Stimulated activated naive CD4-positive, alpha-beta T cell treated with Interleukin-2 at 50 U/mL for 16 hours (primary cell): ENCODE measurements at places on chromosomes 12 and 14.

GRCh38 chr14:58866391-58866790 lies 228.6 kb downstream of the DACT1 start:
- no peak for DNase-seq

DNA sequence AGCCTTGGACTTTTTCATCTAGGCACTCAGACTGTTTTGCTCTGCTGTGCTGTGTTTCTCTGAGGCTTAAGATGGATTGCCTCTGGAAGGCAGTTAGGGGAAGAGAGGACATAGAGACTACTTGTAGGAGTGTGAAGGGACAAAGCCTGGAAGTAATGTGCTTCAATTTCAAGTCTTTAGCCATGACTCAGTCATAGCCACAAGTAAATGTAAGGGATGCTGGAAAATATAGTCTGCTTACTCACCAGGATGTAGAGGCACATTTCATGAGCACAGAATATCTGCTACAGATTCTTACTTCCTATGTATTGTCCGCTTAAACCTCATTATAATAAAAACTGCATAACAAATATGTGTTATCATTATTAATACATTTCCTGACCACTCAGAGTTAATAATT lies 794.3 kb upstream of the NOVA1 start:
- DNase-seq: no peak

DNA sequence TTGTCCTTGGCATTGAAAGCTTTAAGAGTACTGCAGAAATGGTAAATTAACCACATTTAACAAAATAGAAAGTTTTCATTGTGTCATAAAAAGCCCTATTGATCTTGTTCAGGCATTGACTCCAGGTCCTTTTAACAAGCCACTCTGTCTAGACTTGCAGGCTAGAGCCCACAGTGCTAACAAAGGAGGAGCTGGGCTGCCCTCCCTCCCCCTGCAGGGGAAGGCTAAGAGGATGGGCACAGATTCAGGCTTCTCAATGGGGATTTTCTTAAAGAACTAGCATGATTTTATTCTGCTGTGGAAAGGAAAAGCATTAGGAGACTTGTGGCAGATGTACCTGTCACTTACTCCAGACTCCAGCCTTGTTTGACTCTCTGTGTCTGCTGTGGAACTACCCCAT lies 463.6 kb downstream of the NRXN3 start:
- no peak for DNase-seq

DNA sequence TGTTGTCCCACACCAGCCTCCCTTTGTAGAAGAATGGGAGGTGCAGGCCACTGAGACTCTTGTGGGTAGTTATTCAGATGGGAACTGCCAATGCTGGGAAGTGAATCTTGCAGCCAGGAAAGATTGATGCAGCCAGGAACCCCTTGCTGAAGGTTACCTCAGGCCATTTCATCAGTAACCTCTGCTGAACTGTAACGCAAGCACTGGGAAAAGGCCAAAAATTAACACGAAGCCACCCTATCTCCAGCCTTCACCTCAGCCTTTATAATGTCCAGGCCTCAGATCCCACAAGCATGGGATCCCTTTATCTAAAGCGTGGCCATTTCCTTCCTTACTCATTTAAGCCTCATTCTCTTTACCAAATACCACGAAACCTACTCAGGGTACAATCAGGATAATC lies 211.1 kb downstream of the SPTSSA start:
- no peak for DNase-seq

DNA sequence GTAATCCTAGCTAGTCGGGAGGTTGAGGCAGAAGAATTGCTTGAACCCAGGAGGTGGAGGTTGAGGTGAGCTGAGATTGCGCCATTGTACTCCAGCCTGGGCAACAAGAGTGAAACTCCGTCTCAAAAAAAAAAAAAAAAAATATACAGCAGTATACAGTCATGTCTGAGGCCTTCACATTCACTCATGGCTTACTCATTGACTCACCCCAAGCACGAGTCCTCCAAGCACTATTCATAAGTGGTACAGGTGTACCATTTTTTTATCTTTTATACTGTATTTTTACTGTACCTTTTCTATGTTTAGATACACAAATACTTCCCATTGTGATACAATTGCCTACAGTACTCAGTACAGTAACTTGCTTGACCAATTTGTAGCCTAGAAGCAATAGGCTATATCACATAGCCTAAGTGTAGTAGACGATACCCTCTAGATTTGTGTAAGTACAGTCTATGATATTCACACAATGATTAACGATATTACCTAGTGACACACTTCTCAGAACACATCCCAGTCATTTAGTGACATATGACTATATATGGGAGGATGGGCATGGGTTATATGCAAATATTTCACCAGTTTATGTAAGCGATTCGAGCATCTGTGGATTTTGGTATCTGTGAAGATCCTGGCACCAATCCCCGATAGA lies 12.2 kb downstream of the LLPH start:
- no peak for DNase-seq

GRCh38 chr14:102351023-102351422 lies 11.7 kb downstream of the CINP start:
- DNase-seq: no peak

- no peak for DNase-seq
These were observed 44.3 kb downstream of the TMTC2 start for GRCh38 chr12:82730953-82731459.

DNA sequence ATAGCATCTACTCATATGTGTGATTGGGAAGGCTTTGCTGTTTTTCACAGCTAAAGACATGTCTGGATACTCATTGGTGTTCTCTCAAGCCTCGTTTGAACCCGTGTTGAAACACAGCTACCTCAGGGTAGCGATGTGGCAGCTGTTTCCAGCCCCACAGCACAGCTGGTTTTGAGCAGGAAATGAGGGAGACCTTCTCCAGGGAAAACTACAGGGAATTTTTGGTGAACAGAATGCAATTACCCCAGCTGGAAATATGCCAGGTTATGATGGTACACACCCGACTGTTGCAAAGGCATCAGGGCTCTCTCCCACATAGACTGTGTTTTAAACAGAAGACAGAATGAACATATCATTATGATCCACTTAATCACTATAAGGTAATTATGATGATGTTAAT lies 828.9 kb downstream of the VRK1 start:
- no peak for DNase-seq

- no peak for DNase-seq
These were observed 50.3 kb downstream of the DAO start for GRCh38 chr12:108930155-108930554.

- DNase-seq: no peak
These were observed 1.4 kb downstream of the SERPINA9 start for GRCh38 chr14:94474581-94475031.

GRCh38 chr12:129589503-129589902 lies 314.3 kb downstream of the TMEM132D start:
- no peak for DNase-seq

DNA sequence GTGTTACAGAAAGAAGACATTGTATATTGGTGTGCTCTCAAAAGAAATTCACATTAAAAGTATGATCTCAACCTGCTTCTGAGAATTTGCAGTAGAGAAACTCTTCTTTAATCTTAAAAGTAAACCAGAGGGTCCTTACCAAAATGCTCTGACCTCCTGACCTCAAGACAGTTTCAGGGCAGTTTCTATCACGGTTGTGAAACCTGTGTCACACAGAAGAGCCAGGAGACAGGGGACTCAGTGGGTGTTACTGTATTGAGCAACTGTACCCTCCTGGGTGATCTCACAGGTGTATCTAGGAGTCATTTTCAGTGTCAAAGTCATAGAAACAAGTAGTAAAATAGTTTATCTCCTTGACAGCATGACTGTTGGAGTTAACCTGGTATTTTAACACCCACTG lies 178.0 kb downstream of the GRIP1 start:
- no peak for DNase-seq

DNA sequence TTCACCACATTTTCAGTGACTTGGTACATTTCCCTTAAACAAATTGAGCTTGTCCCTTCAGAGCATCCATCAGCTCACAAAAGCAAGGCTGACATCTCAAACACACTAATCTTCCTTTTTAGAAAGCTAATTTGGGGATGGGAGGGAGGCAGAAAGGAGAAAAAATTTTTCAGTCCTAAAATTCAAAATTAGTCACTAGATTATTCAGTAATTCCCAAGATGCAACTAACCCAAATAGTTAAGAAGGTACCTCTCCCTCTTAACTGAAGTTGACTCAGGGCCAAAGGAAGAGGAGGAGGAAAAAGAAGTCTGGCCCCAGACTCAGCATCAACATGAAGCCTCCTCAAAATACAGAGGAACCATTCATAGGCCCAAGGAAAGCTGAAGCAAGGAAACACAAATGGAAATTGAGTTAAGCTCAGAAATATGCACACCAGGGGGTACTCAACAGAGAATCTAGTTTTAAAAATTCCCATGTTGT lies 21.7 kb downstream of the CBX5 start:
- no peak for DNase-seq

DNA sequence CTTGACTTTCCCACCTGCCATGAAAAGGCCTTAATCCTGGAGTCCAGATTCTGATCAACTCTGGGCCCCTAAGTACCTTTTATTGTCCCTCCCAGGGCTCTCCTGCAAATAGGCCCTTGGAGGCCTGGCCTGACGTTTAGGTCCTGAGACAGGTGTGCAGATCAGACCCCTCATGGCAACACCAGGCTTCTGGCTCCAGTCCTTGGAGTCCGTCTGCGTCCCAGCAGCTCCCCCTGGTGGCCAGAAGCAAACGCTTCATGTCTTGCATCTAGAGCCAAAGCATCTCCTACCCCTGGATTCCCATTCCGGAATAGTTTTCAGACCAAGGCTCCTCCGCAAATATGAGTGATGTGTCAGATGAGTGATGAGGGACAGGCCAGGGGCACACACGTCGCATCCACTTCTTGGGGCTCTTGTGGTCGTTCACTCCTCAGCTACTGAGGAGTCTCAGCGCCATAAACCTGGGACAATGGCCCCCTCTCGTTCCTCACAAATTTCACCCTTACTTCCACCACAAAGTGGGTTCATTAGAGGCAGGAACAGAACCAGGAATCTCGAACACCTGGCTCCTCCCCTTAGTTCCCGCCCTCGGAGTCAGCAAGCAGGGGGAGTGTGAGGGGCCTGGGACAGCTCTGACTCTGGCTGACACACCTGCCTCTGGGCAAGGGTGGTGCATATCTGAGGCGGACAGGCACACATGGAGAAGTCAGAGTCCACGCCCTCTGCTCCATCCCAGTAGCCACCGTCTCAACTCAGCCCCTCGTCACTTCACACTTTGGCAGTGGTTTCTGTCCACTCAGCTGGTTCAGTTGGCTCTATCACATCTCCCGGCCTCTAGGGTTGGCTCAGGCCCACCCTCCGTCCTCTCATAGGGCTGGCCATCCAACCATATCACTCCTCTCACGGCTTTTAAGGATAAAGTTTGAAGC lies 77.9 kb upstream of the PWP1 start:
- DNase-seq: peak; percentile 74

GRCh38 chr14:60922050-60922449 lies 58.8 kb downstream of the TRMT5 start:
- no peak for DNase-seq

DNA sequence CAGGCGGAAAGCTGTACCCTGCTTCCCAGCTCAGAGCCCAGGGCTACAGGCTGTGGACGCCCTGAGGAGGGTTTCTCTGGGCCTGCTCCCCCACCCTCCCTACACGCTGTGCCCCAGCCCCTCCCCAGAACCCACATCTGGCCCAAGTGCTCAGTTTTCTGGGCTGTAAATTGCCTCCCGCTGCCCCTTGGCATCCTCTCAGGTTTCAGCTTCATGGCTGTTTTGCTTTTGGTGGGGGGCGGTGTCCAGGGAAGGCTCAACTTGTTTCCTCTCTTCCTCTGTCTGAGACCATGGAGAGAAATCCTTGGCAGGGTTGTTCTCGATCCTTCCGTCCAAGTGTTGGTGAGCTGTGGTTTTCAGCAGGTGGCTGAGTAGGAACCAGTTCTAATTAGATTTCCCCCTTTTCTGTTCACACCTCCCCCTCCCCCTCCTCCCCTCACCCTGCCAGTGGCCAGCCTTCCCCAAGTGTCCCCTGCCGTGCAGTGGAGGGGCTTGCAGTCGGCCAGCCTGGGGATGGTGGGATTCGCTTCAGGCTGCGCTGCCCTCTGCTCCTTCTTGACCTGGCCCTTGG lies 61.8 kb downstream of the TSPAN9 start:
- DNase-seq: no peak

GRCh38 chr14:50608302-50608851 lies 48.4 kb downstream of the ATL1 start:
- no peak for DNase-seq

DNA sequence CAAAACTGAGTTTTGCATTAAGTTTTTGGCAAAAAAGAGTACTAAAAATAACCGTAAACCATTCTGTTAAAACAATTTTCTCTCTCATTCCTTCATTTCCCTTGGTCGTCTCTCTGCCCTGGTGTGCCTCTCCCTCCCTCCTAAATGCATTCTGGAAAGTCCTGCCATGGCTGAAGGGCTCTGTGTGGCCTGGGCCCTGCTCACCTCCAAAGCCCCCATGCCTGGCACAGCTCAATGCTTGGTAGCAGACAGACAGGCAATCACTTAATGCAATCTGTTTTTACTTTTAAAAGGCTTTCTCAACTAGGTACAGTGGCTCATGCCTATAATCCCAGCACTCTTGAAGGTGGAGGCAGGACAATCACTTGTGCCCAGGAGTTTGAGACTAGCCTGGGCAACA lies 47.8 kb downstream of the CDC42BPB start:
- DNase-seq: no peak

- no peak for DNase-seq
These were observed 169.1 kb upstream of the TBX3 start for GRCh38 chr12:114852976-114853529.

DNA sequence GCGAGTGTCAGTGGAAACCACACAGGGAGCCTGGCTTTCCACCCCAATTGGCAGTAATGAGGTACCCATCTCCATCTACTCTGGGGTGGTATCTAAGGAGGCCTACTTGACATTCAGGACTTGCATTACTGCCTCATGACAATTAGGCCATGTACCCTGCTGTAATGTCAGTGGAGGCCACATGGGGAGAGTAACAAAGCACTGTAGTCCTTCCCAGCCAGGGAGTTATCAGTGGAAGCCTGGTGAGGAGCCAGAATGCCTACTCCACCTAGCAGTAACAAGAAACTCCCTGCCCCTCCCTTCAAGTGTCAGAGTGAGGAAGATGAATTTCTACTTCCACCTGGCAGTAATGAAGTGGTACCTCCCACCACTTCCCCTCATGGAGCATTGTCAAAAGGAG lies 12.5 kb downstream of the TIMM9 start:
- DNase-seq: no peak

DNA sequence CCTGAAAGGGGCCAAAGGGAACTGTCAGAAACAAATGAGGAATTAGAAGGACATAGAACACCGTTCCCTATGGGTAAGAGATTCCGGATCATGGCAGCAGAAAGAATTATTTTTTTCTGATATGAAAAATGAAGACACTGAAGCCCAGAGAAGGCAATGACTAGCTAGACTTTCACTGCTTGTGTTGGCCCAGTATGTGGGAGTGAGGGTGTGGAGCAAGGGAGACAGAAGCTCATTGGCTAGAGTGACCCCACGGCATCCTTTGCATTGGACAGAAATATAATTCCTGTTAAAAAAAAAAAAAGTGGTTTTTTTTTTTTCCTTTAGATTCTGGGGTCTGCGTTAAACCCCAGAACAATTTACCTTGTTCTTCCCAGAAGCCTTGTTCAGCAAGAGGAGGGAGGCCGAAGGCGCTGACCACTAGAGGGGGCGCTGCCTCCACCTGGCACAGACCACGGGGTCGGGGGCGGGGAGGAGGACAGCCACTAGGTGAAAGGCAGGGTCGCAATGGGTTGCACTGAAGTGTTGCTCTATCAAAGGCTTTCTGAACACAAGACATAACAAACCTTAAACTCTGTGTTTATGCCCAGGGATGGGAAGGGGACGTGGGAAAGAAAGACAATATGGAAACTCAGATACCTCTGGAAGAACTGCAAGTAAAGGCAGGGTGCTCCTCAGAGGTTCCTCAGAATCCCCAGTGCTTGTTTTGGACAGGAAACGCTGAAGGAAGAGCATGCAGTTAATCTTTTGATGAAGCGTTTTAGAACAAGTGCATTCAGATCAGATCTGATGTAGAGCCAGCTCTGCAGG lies 156.8 kb downstream of the KCNA5 start:
- DNase-seq: no peak
